SK-N-SH (cell line): ENCODE measurements at places on chromosomes 11 and 22. TPM values are rescaled to one million over a fixed set of nuclear protein-coding genes. Genes with fewer than 3 reads are reported as not detected.

DNA sequence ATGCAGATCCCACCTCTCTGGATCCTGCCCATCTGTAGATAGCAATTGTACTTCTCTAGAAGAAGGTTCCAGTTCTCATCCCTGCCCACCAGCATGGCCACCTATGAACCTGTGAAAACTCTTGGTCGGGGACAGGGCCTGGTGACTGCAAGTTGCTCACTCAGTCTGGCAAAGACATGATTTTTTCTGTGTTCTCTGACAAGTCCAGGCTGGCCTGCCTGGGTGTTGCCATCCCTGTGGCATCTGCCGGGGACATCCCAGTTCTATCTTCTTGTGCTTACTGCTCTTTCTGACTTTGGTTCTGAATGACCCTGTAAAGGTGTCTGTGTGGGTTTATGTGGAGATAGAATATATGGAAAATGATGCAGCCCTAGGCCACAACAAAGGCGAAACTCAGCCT, 545.8 kb downstream of the INSC start:
- no peaks in the 10 kb centered on the region for H3K4me1 ChIP-seq
- H3K27ac ChIP-seq: no peak overlapping the region
- DNase-seq: no peak
- H3K4me3 ChIP-seq: no peak overlapping the region
- no peaks in the 10 kb centered on the region for H3K27me3 ChIP-seq
- H3K36me3 ChIP-seq: no peaks in the 10 kb centered on the region

GRCh38 chr11:1202776-1203504, 19.9 kb upstream of the MUC5B start:
- no peak overlapping the region for H3K27ac ChIP-seq
- H3K4me3 ChIP-seq: no peak overlapping the region
- H3K36me3 ChIP-seq: no peaks in the 10 kb centered on the region

- H3K4me1 ChIP-seq: no peaks in the 10 kb centered on the region
- H3K27ac ChIP-seq: no peak overlapping the region
- H3K36me3 ChIP-seq: no peaks in the 10 kb centered on the region
- peak; percentile 56 for DNase-seq
- H3K27me3 ChIP-seq: no peaks in the 10 kb centered on the region
- H3K4me3 ChIP-seq: no peak overlapping the region
Measured at GRCh38 chr11:133386262-133386661, 146.0 kb downstream of the OPCML start.

DNA sequence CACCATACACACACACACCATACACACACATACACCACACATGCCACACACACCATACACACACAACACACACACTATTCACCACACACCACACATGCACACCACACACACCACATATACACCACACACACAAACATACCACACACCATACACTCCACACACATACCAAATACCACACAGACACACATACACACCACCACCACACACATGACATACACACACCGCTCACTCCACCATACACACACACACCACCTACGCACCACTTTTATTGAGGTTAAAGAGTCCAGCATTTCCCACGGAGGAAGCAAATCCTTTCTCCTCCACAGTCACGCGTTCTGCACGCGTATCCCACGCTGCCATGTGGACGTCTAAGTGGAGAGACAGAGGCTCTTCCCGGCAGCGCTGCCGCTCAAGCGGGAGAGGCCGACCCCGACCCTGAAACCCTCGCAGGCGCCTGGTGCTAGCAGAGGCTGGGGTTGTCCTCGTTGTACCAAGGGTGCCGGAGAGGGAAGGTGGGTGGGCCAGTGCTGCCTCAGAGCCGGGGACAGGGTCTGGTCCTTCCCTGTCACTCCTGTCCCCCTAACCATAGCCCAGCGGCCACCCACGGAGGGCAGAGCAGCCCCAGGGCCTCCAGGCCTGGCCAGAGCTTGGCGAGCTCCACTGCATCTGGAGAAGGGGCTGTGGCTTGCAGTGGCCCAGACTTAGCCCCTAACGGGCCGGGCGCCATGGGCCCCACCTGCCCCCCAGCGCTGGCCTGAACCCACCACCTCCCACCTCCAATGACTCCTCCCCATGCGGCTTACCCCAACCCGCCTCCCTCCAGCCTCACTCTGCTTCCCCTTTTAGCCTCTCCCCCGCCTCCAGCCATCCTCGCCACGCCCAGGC, 1495.0 kb downstream of the BRD1 start:
- H3K4me3 ChIP-seq: no peak overlapping the region
- no peak overlapping the region for H3K27ac ChIP-seq
- no peaks in the 10 kb centered on the region for H3K36me3 ChIP-seq
- no peaks in the 10 kb centered on the region for H3K4me1 ChIP-seq
- no peaks in the 10 kb centered on the region for H3K27me3 ChIP-seq

GRCh38 chr11:73612601-73613140, 14.8 kb upstream of the FAM168A start:
- no peak overlapping the region for H3K27ac ChIP-seq
- H3K4me3 ChIP-seq: no peak overlapping the region

- H3K4me1 ChIP-seq: peaks cover 8% of the 10 kb centered on the region
- H3K27me3 ChIP-seq: no peaks in the 10 kb centered on the region
- H3K27ac ChIP-seq: peak overlapping the region; percentile 33; the same call in 1 of the 2 replicates
- no peak overlapping the region for H3K4me3 ChIP-seq
- H3K36me3 ChIP-seq: no peaks in the 10 kb centered on the region
- DNase-seq: no peak
Measured at GRCh38 chr22:45468872-45469271, 33.8 kb upstream of the FBLN1 start.

GRCh38 chr22:29152954-29153719, 52.6 kb upstream of the EMID1 start:
- H3K27me3 ChIP-seq: no peaks in the 10 kb centered on the region
- H3K36me3 ChIP-seq: no peaks in the 10 kb centered on the region
- no peak overlapping the region for H3K27ac ChIP-seq
- no peak overlapping the region for H3K4me3 ChIP-seq
- H3K4me1 ChIP-seq: no peaks in the 10 kb centered on the region; the same call in 1 of the 2 replicates

DNA sequence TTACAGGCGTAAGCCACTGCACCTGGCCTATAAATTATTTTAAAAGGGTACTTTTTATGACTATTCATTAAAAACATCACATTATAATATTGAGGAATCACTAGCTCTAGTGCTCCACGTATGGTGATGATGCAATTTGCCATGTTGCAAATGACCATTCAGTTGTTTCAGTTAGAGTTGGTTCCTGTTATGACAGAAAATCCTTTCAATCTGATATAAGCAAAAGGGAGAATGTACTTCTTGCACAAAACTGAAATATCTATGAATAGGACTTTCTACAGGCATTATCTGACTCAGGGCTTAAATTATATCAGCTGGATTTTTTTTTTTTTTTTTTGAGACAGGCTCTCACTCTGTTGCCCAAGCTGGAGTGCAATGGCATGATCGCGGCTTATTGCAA, 45.6 kb upstream of the RRM1 start:
- H3K27ac ChIP-seq: no peak overlapping the region
- H3K27me3 ChIP-seq: no peaks in the 10 kb centered on the region
- no peak overlapping the region for H3K4me3 ChIP-seq
- DNase-seq: no peak

DNA sequence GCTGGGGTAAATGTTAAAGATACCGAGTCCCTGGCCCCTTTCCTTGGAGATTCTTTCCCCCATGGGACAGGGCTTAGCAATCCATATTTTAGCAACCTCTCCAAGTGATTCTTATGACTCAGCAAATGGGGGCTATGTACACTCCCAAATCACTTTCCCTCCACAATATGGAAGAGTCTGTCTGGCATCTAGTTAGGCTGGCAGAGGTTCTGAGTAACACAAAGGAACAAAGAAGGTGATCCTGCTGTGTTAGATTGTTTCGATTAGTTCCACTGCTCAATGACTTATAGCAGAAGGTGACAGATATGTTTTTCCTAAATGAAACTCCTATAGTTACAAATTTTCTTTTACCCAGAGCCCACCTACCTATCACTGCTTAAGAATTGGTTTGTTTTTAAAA, 154.0 kb upstream of the SYT13 start:
- no peak overlapping the region for H3K27ac ChIP-seq
- DNase-seq: no peak
- H3K4me1 ChIP-seq: no peaks in the 10 kb centered on the region
- no peak overlapping the region for H3K4me3 ChIP-seq

DNA sequence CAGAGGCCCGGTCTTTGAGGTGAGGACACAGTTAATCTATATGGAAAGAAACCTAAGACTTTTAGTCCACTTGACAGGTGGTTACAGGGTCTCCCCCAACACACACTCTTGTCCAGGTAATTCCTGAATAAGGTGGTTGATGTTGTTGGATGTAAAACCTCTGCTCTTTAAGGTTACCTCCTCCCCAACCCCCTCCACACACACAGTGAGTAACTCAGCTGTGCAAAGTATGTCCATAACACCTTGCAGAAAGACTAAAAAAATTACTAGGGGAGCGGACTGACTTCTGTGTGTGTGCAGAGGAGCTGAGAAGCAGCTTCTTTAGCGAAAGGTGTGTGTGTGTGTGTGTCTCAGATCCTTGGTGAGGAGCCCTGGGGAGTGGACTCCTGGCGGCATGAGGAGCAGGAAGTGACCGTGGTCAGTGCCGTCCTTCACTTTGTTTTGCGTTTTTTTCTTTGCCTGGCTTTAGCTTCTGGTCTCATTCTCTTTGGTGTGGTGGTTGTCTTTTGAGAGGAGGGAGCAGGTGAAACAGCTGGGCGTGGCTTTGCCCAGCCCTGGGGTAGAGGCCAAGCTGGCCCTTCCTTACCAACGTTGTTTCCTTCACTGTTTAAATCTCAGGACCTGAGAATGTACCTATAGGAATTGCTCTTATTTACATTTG, 1.7 kb downstream of the ZBED4 start:
- H3K4me3 ChIP-seq: peak overlapping the region; percentile 63
- H3K36me3 ChIP-seq: no peaks in the 10 kb centered on the region
- no peaks in the 10 kb centered on the region for H3K4me1 ChIP-seq
- H3K27me3 ChIP-seq: no peaks in the 10 kb centered on the region
- H3K27ac ChIP-seq: peak overlapping the region; percentile 60; the same call in 1 of the 2 replicates
- DNase-seq: no peak

TIGD3 gene
- 0.34 and 0.41 TPM in 2 replicates for polyA plus RNA-seq

DNA sequence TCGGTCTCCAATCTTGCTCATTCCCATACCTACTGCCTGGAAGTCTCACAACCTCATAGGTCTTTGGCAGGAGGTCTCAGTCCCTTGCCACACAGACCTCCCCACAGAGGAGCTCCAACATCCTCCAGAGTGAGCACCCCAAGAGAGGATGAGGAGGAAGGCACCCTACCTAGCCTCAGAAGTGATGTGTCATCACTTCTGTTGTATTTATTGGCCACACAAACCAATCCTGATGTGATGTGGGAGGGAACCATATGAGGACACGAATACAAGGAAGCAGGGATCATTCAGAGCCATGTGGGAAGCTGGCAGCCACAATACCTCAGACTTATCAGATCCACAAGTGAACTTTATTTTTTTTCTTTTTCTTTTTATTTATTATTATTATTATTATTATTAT, 9.0 kb upstream of the UPK2 start:
- no peak overlapping the region for H3K27ac ChIP-seq
- H3K4me1 ChIP-seq: no peaks in the 10 kb centered on the region
- H3K4me3 ChIP-seq: no peak overlapping the region
- DNase-seq: no peak
- H3K36me3 ChIP-seq: no peaks in the 10 kb centered on the region
- H3K27me3 ChIP-seq: 0 out of 2 replicates have a peak, but pooled peaks cover 11% of the 10 kb centered on the region

GRCh38 chr22:37544955-37545702, 15.2 kb upstream of the CDC42EP1 start:
- DNase-seq: peak; percentile 56
- no peak overlapping the region for H3K27ac ChIP-seq
- H3K36me3 ChIP-seq: no peaks in the 10 kb centered on the region
- no peak overlapping the region for H3K4me3 ChIP-seq
- no peaks in the 10 kb centered on the region for H3K27me3 ChIP-seq
- H3K4me1 ChIP-seq: peaks cover 16% of the 10 kb centered on the region; the same call in 1 of the 2 replicates

DNA sequence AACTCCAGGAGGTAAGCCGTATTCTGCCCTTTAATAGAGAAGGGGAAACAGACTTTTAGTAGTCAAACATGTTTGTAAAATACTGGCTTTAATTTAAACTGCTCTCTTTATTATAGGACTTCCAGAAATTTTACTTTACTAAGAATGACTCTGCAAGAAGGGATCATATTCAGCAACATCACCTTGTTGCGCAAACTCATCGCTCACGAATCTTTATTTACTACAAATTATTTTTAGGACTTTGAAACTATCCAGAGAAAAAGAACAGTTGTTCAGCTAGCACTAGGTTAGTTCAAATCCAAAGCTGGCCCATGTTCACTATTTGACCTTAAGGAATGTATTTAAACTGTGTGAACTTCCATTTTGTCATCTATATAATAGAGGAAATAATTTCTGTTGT, 498.3 kb upstream of the TENM4 start:
- H3K27me3 ChIP-seq: no peaks in the 10 kb centered on the region
- no peaks in the 10 kb centered on the region for H3K36me3 ChIP-seq
- no peak overlapping the region for H3K27ac ChIP-seq
- H3K4me1 ChIP-seq: no peaks in the 10 kb centered on the region
- no peak overlapping the region for H3K4me3 ChIP-seq

DBX1 gene
- not detected in 2 replicates for polyA plus RNA-seq

DNA sequence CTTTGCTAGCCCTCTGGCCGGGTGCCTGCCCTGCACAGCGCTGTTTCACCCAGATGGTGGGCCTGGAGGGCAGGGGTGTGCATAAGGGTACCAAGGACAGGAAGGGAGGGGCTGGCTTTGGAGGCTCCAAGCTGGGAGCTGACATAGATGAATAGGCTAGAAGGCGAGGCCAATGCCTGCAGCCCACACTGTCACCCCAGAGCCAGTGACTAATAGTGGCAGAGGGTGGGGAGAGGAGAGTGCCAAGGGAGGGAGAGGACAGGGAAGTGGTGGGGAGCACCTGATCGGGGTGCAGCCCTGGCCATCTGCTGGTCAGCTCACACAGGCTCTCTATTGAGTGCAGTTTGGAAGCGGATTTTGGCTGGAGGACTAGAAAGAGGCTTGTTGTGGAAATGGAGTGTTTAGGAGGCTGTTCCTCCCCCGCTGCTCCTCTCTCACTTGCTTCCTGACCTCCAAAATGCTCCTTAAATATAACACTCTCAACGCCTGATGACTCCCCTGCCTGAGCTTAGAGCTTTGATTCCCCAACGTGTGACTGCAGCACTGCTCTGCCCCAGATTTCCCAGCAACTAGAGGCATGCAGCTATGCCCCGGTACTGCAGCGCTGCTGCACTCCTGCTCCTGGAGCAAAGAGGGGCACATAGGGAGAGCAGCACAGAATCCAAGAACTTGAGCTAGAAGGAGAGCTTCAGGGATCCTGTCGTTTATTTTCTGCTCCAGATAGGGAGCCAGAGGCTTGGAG, 89.2 kb downstream of the GRAMD1B start:
- peak; percentile 55 for DNase-seq
- H3K27ac ChIP-seq: no peak overlapping the region
- H3K27me3 ChIP-seq: no peaks in the 10 kb centered on the region
- H3K36me3 ChIP-seq: no peaks in the 10 kb centered on the region
- peaks cover 16% of the 10 kb centered on the region; the same call in 1 of the 2 replicates for H3K4me1 ChIP-seq
- H3K4me3 ChIP-seq: no peak overlapping the region

DNA sequence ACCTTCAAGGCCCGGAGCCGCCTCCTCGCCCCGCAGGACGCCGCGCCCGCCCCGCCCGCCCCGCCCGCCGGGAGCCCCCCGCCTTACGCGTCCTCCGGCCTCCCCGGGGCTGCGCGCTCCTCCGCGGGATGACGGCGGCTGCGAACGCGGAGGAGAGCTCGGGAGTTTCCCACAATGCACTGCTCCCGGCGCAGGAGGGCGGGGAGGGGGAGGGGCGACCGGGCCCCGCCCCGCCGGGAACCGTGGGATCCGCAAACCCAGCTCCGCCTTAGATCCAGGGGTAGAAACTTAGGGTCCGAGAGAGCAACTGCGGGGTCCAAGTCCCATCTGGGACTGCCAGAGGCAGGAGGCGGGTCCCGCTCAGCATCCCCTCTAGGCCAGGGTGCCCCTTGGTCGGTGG, at the start of gene CEND1:
CEND1 (minus strand) TSS at position 148 of the 400 bp plus-strand sequence. CDS start 1,514 bp downstream, outside the sequence.
- no peaks in the 10 kb centered on the region for H3K4me1 ChIP-seq
- peak within 1 kb of the TSS; percentile 67 for H3K4me3 ChIP-seq
- no peaks in the 10 kb centered on the region for H3K27me3 ChIP-seq
- DNase-seq: peak; percentile 95

WBP2NL gene
- 0.07 and 0.19 TPM in 2 replicates for polyA plus RNA-seq

SYCE3 gene
- polyA plus RNA-seq: 2.1 and 3.6 TPM in 2 replicates
